ENCODE measurements at places on chromosomes 11 and 22.

- DNase-seq, result no peak
These were observed 650 bp upstream of the MAPK11 start for GRCh38 chr22:50270666-50271394.

- peak; percentile 35 for DNase-seq
These were observed 2.9 kb downstream of the KLHL35 start for GRCh38 chr11:75429902-75430713.

GRCh38 chr11:119175493-119176077 lies 7.1 kb downstream of the NLRX1 start:
- DNase-seq, result no peak

GRCh38 chr11:103888541-103888951 lies 147.9 kb upstream of the DDI1 start:
- no peak for DNase-seq

DNA sequence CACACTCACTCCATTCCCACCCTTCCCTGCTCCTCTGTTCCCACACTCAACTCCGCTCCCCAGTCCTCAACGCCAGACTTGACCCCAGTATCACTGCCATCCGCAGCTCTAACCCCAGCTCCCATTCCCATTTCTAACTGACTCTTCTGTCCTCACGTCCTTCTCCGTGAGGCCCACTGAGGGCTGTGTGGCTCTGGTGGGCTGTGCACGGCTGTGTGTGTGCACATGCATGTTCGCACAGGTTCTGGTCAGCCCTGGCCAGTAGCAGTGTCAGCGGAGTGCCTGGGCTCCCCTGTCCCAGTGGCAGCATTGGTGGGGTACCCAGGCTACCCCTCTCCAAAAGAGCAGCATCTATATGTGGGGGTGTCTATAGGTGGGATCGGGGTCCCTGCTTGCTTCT lies 5.0 kb downstream of the CAPN1 start:
- no peak for DNase-seq

DNA sequence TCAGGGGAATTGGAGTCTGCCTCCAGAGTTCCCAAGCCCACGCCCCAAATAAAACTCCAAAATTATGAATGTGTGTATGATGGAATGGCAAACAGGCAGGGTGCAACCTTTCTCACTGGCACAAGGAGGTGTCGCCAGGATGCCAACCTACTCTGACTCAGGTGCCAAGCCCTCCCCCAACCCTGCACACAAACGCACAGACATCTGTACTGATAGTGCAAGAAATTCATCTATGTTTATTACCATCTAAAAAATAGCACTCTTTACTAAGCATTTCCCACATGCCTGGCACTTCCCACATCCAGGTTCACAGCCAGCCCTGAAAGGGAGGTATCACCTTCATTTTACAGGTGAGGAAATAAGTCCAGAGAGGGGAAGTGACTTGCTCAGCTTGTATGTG lies 1.2 kb downstream of the PLA2G3 start:
- no peak for DNase-seq

- no peak for DNase-seq
These were observed 71.9 kb upstream of the RRM1 start for GRCh38 chr11:4022669-4023068.

- DNase-seq, result no peak
These were observed 50.5 kb downstream of the PARVG start for GRCh38 chr22:44231233-44231632.

- DNase-seq, result no peak
These were observed 504 bp downstream of the CFL1 start for GRCh38 chr11:65857500-65857852.

DNA sequence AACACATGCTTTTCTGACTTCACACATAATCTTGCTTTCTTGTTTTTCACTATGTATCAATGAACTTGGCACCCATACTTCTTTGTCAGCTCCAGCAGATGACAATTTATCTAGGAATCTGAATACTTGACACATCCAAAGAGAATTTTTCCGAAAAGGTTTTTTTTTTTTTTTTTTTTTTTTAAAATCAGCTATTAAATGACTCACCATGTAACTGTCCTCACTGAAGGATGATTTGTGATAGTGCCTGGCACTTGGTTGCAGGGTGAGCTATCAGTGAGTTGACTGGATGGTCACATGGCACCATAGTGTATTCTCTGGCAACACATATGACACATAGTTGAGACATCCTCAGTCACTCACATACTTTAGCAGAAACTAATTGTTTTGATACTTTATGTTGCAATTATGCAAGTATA lies 133.4 kb upstream of the E2F8 start:
- DNase-seq, result no peak

- DNase-seq, result no peak
These were observed 20.9 kb upstream of the DENND5A start for GRCh38 chr11:9285850-9286587.

DNA sequence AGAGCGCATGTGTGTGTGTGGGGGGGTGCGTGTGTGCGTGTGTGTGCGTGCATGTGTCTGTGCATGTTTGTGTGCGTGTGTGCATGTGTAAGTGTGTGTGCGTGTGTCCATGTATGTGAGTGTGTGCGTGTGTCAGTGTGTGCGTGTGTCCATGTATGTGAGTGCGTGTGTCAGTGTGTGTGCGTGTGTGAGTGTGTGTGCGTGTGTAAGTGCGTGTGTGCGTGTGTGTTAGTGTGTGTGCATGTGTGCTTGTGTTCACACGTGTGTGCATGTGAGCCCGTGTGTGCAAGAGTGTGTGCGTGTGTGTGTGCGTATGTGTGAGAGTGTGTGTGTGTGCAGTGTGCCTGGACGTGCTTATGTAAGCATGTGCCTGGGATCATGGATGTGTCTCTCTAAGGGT lies 14.7 kb upstream of the APOL6 start:
- DNase-seq, result no peak

- no peak for DNase-seq
These were observed 205.2 kb downstream of the BRD1 start for GRCh38 chr22:49622241-49623105.

DNA sequence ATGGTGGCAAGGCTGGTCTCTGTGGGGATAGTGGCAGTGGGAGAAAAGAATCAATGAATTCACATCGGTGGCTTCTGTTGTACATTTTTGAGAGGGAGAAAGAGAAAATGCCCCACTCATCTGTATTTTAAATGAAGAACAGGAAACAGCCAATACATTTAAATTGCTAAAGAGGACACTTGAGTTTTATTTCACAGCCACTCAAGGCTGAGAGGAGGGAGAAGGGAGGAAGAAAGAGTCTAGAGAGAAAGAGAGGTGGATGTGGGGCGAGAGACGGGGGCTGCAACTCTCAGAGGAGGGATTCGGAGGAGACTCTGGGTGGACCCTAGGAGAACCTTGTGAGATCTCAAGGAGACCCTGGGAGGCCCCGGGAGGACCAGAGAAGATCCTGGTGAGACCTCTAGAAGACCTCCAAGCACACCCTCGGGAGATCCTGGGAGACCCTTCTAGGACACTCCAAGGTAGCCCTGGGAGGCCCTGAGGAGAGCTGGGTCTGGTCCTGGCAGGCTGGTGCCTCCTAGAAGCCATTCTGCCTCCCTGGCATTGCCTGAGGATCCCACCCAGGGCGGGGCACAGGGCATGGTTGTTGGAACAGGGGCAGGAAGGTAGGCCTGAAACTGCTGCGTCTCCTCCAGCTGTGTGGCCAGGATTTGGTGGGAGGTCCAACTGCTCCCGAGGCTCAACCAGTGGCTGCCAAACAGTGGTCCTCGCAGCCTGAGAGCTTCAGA lies 91.0 kb upstream of the SHISAL1 start:
- no peak for DNase-seq

- no peak for DNase-seq
These were observed 29.0 kb downstream of the P4HA3 start for GRCh38 chr11:74282421-74282820.

DNA sequence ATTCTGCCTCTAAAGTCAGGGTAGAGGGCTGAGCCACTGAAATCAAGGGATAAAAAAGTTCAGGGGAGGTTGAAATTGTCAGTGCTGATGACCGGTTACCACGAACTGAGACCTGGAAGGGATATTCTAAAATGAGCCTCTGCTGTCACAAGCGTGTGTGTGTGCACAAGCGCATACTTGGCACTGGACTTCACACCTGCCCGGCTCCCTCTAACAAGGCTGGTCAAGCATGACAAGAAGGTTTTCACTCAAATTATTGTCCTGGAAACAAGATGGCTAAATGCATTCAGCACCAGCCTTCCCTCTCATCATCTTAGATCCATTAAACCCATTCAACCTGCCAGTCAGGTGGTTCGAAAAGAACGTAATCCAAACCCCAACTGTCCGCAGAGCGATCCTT lies 54.8 kb upstream of the CECR2 start:
- no peak for DNase-seq

DNA sequence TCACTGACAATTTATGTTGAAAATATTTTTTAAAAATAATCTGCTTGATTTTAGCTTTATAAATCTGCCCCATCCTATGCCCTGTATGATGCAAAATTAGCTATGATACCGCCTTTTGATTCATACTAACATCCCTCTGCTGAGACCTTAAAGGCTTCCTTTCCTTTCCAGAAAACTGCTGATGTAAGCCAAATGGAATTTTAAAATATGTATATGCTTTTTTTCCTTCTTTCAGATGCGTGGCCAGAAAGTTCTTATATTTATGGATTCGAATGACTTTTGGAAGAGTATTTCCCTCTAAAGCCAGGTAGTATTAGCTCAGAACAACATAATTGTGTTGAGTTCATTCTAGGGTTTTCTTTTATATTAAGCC lies 34.5 kb downstream of the SFI1 start:
- DNase-seq, result no peak

GRCh38 chr22:34798605-34799004 lies 267.4 kb upstream of the ISX start:
- DNase-seq, result no peak

DNA sequence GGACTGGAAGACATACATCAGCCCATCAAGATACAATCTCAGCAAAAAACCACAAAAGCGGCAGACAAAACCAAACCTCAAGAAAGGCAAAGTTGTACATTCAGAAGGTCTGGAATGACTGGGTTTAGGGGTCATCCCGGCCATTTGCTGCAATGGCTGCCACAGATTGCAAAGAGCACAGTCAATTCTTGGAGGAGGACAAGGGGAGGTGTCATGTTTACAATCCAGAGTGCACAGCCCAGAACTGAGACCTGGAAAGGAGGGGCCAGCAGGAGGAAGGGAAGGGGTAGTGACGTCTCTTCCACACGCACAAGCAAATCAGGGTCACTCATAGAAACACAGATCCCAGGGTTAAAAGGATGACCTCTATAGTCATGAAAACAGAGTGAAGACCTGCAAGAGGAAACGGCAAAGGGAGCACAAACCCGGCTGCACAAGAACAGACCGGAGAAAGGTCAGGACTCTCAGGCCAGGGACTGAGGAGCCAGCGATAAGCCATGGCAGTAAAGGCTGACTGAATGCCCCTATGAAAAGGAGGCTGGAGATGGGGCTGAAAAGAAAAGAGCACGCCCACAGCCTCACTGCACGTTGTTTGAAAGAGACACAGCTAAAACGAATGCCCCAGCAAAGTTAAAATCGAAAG lies 18.2 kb upstream of the MUC5AC start:
- no peak for DNase-seq

DNA sequence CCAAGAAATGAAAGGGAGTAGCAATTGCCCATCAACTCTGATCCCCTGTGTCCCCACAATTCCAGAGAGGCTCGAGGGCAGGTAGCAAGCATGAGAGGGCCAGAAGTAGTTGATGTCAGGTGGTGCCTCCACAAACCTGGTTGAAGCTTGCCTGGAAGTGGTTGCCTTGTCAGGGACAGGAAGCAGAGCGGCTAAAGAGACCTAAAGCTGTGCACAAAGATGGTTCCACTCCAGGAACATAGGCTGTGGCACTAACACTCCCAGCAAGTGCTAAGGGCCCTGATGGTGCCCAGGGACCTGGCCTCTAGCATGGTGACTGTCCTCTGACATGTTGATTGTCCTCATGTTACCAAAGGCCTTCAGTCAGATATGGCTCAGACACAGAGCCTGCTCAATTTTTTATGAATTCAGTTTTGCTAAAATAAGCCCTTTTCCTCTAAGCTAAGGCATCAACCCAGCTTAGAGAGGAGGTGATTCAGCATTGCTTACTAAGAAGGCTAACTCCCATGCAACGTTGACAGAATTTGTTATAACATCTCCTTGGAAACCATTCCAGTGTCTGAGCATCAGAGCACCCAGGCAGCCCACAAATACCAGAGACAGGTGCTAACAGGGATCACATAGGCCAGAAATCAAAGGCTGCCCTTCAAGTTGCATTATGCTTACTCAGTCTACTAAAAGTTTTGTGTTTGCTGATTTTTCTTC lies 196.3 kb upstream of the ARHGAP20 start:
- DNase-seq, result no peak

DNA sequence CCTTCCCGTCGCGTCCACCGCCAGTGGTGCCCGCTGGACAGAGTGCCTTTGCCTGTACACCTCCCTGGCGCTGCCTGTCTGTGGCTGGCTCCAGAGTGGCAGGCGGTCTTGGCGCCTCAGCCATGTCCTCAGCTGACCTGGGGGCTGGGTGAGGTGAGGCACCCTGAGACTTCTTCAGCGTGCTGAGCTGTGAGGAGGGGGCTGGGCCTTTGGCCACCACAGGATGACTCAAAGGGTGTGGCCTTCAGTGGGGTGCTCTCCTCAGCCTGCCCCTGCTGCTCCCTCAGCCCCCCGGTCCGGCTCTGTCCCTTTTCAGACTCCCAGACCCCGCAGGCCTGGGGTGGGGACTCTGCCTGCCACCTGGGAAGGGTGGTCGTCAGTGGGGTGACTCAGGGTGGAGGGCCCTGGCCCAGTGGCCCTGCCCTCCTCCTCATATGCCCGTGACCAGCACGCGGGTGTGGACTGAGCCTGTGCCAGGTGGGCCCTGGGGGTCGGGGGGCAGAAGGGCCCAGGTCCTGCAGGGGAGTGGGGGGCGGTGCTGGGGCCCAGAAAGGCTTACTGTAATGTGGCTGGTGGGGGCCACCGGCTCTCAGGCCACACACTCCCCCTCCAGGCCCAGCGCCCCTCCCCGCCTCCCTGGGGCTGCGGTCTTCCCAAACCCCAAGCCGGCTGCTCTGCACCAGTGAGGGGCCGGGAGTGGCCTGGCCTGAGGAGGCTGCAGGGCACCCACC lies 15.9 kb downstream of the CRELD2 start:
- DNase-seq, result no peak

- DNase-seq, result no peak
These were observed 86.9 kb upstream of the FAT3 start for GRCh38 chr11:92137747-92138146.
